MV-4-11 (cell line): ENCODE measurements at places on chromosomes 11 and 22.
A peak's percentile ranks its signal among the peaks of the same experiment; 100 is the strongest.

GRCh38 chr11:65377036-65377435 is 5.4 kb downstream of the SLC25A45 start:
- DNase-seq = no peak

DNA sequence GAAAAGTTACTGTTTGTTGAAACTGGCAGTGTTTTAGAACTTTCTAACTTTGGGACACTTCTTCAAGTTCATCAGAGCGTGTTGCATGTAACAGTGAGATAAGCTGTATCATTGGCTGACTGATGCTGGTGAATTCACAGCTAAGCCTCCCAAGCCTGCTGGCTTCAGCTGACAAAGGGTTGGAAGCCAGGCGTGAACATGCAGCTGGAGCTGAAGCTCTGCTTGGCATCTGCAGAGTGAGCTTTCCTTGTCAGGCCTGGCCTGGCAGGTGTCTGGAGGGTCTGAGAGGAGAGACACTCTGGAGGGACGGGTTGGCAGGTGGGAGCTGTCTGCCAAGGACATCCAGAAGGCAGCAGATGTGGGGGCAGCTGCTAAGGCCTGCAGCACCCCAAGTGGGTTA is 1.5 kb downstream of the AMPD3 start:
- DNase-seq = no peak

- DNase-seq = no peak
These were observed 305.9 kb downstream of the CADM1 start for GRCh38 chr11:115198321-115198741.

DNA sequence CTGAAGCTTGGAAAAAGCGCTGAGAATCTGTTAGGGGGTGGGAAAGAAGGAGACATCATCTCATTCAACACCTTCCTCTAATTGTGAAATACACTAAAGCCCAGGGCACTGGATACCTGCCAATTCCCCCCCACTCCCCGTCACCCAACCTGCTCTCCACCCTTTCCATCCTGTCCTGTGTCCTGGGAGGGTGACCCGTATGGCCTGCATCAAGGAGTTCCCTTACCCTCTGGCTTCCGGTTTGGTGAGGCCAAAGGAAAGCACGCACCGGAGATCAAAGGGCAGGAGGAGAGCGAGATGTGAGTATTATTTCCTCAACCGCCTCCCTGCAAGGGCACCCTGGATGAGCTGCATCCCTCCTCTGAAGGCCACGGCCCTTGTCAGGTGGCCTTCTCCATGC is 65.0 kb upstream of the PTPRJ start:
- no peak for DNase-seq

DNA sequence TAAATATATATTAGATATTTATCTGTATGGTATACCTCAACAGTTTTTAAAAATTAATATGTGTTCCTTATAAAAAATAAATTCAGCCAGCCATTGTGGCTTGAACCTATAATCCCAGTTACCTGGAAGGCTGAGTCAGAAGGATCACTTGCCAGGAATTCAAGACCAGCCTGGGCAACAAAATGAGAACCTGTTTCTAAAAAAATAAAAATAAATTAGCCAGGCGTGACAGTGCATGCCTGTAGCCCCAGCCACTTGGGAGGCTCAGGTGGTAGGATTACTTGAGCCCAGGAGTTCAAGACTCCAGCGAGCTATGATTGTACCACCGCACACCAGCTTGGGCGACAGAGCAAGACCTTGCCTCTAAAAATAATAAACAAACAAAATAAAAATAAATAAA is 54.9 kb downstream of the PHF21A start:
- DNase-seq = no peak

GRCh38 chr11:126914941-126915340 is 85.6 kb downstream of the KIRREL3 start:
- no peak for DNase-seq

DNA sequence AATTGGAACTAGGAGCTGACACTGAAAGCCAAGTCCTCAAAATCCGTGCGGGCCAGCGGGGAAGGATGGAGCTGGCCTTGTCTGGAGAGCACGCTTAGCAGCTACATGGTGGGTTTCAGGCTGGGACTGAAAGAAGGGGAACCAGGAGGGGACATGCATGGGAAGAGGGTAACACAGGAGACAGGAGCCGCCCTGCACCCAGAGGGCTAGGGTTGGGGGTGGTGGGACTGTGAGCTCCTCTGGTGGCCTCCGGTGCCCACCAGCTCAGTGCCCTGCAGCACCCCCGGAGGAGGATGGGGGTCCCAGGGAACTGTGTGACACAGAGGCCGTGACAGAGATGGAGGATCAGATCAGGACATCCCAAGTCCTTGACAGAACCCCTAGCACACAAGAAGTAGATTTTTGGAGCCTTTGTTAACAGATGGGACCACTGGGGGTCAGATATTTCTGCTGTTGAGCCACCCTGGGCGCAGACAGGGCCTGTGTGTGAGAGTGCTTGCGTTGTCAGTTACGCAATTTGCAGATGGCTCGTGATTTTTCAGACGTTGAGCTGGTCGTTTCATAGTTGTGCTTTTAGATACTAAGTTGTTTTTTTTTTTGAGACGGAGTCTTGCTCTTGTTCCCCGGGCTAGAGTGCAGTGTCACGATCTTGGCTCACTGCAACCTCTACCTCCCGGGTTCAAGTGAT is 21.3 kb upstream of the GRAMD4 start:
- DNase-seq = peak; percentile 87

GRCh38 chr11:118343981-118344515 is at the start of gene CD3G:
TSS of gene CD3G (plus strand) at chr11:118344344. CDS start at chr11:118344424, 80 bp downstream.
- no peak for DNase-seq

DNA sequence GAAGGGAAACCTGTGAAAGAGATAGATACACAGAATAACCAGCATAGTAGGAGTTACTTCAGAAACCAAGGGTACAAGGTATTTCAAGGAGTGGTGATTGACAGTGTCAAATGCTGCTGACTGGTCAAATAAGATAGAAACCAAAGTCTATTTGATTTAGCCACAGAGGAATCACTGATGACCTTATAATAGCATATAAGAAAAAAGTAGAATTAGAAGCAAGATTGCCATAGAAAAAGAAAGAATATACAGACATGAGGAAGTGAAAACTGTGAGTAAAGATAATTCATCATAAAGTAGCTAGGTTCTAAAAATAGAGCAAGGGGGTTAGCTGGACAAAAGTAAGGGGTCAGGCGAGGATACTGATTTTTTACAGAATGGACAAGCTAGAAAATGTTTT is 14.2 kb downstream of the ZBTB44 start:
- peak; percentile 75 for DNase-seq

DNA sequence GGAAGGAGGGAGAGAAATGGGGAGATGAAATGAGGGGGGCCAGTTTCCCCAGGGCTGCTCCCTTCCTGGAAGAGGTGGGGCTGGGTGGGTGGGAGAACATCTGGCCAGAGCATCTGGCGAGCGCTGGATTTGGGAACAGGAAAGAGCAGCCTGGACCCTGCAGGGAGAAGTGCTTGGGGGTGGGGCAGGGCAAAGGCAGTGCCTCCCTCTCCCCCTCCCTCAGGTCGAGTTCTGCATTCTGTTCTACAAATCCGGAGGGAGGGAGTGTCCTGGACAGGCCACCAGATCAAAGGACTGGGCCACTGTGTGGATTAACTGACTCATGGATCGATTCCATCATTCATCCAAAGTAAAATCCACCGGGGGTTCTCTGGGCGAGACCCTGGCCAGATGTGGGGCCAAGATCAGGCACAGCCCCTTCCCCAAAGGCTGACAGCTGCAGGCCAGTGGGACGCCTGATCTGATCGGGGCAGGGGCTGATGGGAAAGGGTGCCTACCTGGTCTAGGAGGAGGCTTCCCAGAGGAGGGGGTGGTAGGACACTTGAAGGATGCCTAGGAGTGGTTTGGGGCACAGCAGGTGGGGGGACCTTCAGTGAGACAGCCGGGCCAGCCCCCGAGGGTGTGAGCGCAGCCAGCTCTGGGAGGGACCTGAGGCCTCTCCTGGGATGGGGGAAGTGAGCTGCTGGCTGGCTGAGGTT is 57.5 kb downstream of the CACNA1I start:
- DNase-seq = no peak

- DNase-seq = no peak
These were observed 167.4 kb downstream of the BRD1 start for GRCh38 chr22:49660321-49660720.

GRCh38 chr22:23514322-23515038 is 65.6 kb downstream of the IGLL1 start:
- DNase-seq = no peak

DNA sequence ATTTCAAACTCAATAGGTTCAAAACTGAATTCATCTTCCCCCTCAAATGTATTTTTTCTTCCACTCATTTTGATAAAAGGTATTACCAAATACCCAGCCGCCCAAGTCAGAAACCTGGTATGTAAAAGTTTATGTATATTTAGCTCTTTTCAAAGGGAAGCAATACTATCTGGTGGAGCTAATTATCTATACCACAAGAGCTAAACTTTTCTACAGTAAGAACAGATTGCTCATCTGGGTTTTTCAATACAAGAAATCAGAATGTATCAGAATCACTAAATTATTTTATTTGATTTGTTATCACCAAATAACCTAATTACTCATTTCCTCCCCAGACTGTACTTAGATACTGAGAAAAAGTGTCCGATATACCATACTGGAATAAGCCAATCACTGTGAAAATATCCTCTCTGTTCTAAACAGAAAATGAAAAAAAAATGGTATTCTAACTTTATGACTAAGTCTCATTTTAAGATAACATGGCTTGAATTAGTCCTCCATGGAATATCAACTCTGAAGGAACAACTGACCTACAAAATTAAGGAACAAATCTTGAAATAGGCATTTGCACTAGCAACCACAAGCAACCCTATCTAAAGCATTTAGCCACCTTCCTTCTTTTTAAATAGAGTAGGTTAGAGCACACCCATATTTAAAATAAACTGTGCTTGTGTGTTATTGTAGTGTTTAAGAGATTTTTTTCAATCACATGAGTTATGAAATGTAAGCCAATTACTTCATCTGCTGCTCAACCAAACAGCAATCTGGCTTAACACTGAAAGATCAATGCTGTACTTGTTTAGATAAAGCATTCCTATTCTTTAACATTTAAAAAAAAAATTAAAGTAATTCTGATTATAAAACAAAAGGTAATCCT is 35.0 kb downstream of the RDX start:
- DNase-seq = no peak

DNA sequence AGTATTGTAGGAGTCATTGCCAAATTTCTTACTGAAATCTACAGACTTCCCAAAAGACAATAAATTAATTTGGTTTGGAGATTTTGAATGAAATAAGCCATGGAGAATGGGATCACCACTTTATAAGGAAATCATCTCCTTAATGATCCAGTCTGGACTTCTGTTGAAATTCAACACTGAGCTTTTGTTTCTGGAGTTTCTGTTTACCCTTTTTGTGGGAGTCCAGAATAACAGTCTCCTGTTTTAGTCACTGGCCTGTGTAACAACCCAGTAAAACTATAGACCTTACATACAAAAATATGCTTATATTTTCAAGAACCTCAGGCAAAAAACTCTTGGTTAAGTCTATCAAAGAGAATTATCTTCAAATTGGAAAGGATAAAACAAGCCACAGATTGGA is 321.7 kb upstream of the PLET1 start:
- DNase-seq = no peak

GRCh38 chr22:30877662-30878515 is 90.7 kb downstream of the MORC2 start:
- no peak for DNase-seq

GRCh38 chr22:41687901-41688364 is 734 bp downstream of the SNU13 start:
- DNase-seq = peak; percentile 36

DNA sequence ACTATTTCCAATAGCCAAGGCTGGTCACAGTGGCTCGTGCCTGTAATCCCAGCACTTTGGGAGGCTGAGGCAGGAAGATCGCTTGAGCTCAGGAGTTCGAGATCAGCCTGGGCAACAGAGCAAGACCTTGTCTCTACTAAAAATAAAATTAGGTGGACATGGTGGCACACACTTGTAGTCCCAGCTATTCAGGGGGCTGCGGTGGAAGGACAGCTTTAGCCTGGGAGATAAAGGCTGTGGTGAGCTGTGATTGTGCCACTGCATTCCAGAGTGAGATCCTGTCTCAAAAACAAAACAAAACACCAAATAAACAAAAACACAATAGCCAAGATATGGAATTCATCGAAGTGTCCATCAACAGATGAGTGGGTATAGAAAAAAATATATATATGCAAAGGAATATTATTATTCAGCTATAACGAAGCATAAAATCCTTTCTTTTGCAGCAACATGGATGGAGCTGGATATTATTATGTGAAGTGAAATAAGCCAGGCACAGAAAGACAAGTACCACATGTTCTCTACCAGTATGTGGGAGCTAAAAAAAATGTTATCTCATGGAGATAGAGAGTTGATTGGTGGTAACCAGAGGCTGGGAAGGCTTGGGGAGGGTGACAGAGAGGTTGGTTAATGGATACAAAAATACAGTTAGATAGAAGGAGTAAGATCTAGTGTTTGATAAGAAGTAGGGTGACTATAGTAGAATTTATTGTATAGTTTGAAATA is 22.6 kb upstream of the DLAT start:
- no peak for DNase-seq

- DNase-seq = no peak
These were observed 177.3 kb upstream of the C11orf58 start for GRCh38 chr11:16561150-16561549.

- DNase-seq = no peak
These were observed 13.6 kb upstream of the RNH1 start for GRCh38 chr11:520428-521176.
